ENCODE measurements at places on chromosomes 16 and 17.

DNA sequence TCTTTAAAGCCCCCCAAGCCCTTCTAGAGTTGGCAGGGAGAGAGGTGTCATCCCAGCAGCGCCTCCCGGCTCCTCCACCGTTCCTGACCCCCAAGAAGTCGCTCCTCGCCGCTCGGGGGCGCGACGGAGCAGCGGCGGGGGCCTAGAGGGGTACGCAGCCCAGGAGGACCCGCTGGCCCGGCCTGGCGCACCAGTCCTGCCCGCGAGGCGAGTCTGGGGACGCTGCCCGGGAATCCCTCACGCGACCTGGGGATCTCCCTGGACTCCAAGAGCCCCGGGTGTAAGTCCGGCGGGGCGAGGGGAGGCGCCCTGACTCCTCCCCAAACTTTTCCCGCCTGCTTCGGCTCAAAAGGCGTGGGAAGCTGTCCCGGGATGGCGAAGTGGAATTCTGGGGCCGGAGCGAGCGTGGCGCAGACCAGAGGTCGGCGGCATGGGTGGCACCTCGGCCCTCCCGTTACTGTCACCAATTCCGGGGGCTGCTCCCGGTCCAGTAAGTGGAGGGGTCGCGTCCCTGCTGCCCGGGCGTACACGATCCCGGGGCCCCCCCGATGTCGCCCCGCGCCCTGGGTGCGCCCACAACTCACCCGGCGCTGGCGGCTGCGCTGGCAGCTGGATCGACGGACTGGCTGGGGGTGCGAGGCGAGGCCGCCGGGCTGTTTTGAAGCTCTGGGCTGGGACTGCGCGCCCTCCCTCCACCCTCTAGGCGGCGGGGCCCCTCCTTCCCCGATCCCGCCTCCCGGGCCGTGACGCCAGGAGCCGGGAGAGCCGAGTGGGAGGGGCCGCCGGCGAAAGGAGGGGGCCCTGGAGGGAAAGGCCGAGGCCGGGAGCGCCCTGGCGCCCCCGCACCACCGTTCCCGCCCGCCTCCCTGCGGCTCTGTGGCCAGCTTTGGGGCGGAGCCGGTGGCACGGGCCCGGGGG is at the start of gene EMP2:
Gene EMP2 (minus strand): TSS at position 634 of the 918 bp plus-strand sequence. CDS start 32,981 bp downstream, outside the sequence.
- DNase-seq = no peak

- no peak for DNase-seq
Observed at GRCh38 chr16:84275585-84276151, 19.0 kb upstream of the WFDC1 start.

GRCh38 chr17:34654881-34655276 is 75.5 kb downstream of the TMEM132E start:
- no peak for DNase-seq

DNA sequence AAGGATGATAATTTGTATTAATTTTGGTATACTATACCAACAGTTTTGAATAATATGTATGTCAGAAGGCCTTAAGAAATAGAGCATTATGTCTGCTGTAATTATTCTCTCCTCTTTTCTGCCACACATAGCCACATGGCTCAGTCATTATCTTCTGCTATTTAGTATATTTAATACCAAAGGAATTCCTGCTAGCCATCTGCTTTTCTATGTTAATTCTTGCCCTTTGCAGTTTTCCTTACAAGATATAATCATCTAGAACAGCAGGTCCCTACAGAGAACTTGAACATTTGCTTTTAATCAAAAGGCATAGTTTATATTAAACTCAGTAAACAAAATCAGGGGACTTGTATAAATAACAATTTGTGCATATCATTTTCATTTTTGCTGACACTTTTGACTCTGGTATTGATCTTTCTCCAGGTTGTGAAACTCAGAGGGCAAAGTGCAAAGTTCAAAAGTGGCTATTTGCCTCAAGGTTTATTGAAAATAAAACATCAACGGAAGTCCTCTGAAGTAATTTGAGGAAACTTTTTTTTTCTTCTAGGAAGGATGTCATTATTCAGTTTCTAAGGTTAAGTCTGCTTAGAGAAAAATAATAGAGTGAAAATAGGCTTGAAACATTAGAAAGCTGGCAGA is 702.0 kb downstream of the KCNJ2 start:
- no peak for DNase-seq
